DMS79 (cell line): ENCODE measurements at places on chromosomes 16 and 17.

DNA sequence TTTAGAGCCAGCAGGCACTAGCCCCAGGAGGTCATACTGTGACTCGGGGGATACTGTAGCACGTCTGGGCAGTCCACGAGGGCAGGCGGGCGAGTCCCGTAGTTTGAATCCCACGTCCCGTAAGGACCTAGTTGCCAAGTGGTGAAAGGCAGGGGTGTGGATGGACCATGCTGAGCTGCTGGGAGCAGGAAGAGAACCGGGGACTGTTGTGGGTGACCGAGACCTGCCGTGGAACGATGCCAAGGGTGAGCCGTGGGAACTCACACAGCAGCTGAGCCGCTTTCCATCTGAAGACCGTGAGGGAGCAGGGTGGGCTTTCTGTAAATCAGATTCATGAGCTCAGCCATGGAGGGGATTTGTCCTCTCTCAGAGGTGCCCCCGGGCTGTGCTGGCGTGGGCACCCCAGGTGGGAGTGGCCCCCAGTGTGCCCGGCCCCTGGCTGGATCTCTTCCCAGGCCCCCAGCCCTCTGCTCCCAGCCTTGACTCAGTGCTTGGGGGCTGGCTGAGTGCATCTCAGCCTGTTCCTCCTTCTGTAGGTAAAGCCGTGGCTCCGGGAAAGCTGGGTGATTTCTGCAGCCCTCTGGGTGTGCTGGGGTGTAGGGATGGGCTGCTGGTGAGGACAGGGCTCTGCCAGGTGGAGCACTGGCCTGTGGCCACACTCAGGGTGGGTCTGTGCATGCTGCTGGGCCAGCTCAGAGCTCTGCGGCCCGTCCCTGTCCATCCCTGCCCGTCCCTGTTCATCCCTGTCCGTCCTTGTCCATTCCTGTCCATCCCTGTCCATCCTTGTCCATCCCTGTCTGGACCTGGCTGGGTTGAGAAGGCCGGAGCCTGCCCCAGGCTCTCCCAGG is 13.6 kb downstream of the ASPSCR1 start:
- no peak for DNase-seq

DNA sequence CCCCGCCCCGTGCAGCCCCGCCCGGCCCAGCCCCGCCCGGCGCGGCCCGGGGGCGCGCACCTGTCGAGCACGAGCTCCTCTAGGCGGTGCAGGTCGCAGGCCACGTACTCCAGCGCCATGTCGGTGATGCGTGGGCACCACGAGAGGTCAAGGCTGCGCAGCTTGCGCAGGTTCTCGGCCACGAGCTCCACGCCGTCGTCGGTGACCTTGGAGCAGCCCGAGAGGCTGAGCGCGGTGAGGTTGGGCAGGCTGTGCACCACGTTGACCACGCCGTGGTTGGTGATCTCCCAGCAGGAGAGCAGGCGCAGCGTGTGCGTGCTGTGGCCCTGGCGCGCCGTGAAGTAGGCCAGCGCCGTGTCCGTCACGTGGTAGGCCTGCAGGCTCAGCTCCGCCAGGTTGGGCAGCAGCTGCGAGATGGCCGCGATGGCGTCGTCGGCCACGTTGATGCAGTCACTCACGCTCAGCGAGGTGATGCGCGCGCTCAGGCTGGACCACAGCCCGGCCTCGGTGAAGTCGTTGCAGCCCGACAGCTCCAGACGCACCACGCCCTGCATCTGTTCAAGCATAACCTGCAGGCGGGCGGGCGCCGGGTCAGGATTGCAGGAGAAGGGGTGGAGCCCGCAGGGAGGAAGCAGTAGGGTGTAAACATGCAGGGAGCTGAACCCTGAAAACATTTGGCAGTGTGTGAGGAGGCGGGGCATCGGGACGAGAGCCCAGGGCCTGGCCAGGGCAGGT is 5.3 kb upstream of the WDR24 start:
- peak; percentile 94 for DNase-seq

DNA sequence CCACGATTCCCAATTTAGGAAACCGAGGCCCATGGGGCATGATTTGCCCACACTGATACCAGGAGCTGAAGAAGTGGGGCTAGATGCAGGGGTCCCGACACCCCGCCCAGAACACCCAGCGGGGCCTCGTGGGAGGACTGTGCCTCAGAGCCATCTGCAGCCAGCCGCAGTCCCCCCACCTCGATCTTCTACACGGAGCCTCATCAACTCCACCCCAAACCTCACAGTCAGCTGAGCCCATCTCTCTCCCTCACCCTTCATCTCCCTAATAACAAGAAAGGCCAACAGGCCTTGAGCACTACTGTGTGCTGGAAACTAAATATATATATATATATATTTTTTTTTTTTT is 4.2 kb downstream of the ITGAE start:
- DNase-seq = no peak

DNA sequence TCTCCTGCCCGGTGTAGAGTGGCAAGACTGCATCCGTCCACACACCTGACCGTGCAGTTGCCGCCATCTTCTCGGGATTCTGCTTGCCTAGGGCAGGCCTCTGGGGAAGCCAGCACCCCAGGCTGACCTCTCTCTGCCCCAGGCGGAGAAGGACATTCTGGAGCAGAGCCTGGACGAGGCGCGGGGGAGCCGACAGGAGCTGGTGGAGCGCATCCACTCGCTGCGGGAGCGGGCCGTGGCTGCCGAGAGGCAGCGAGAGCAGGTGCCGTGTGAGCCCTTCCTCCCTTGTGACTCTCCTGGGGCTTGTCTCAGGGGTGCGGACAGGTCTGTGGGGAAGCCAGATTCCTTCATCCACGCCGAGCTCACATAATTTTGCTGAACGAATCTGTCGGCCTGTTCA is 19.8 kb downstream of the CARD14 start:
- no peak for DNase-seq

GRCh38 chr17:81537856-81538555 is 9.8 kb downstream of the FSCN2 start:
- DNase-seq = peak; percentile 69

- no peak for DNase-seq
Measured at GRCh38 chr17:17469358-17469757, 7.4 kb upstream of the MED9 start.

DNA sequence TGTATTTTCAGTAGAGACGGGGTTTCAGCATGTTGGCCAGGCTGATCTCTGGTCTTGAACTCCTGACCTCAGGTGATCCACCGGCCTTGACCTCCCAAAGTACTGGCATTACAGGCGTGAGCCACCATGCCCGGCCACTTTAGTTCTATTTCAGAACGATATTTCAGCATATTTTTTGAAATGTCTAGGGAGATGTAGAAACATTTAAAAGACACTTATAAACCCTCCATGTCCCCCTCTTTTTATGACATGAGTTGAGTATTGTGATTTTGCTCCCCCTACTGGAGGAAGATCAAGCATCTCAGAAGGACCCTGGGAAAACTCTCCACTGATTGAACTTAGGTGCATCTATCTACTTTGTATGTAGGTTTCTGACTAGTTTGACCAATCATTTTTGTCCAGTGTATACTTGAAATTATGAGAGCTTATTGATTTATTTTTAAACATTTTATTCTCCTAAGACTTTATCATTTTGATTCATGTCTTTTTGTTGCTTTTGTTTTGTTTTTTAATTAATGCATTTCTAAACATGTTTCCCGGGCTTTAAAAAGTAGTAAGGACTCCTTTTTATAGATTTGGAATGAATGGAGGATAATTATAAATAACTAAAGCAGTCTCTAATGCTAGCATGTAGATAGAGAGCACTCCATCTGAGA is 105.1 kb downstream of the CHD9 start:
- DNase-seq = no peak

DNA sequence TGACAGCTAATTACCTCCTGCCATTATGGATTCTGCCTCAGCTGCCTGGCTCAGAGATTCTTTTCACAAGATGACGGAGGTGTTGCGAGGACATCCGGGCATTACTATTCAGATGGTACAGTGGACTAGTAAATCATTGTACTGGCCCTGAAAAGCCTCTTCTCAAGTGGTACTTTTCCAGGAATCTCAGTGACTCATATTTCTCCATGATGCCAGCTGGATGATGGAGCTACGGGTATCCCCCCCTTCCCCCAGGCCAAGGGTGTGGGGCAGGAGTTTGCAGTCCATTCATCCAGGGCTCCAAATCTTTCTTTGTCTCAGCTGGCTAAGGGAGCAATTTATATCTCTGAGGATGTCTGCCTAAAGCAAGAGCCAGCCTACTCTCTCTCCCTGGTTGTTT is 107.7 kb upstream of the GPR139 start:
- DNase-seq = no peak

GRCh38 chr17:8341456-8341855 is 1.8 kb downstream of the ODF4 start:
- no peak for DNase-seq

DNA sequence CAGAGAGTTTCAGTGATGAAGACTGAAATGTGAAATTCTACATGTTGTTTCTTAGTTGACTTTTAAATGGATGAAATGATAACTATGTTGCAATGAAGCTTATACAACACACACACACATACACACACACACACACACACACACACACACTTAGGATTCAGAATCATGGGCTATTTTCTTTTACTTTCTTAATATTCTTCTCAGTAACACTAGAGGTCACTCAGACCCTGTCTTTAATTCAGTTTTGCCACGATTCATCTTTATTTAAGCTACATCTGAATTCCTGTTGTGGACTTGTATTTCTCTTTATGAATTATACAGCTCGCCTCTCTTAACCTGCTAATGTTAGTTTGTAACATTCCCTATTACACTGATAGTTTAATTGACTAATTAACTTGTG is 109.6 kb upstream of the GOT2 start:
- no peak for DNase-seq

DNA sequence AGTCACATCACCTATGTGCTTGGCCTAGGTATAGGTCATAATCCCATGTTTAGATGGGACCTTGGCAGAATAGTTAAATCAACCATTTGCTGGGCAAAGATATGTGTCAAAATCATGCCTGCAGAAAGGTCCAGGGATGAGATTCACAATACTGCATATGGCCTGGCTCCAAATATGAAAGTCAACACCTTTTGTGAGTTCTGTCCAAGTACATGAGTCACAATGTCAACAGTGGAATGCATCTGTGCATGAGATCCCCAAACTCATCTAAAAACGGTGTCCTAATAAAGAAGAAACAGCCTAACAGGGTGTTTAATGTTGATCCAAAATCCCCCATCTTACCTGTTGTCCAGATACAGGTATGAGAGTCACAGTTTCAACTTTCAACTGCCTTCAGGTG is 1847.5 kb downstream of the TP53TG3F start:
- no peak for DNase-seq

- no peak for DNase-seq
Measured at GRCh38 chr16:89253548-89254287, 36.2 kb downstream of the ZNF778 start.

- peak; percentile 23 for DNase-seq
Measured at GRCh38 chr17:36148559-36149295, 27.7 kb downstream of the TBC1D3B start.

- DNase-seq = no peak
Measured at GRCh38 chr17:30372755-30373154, 6.0 kb upstream of the CPD start.

DNA sequence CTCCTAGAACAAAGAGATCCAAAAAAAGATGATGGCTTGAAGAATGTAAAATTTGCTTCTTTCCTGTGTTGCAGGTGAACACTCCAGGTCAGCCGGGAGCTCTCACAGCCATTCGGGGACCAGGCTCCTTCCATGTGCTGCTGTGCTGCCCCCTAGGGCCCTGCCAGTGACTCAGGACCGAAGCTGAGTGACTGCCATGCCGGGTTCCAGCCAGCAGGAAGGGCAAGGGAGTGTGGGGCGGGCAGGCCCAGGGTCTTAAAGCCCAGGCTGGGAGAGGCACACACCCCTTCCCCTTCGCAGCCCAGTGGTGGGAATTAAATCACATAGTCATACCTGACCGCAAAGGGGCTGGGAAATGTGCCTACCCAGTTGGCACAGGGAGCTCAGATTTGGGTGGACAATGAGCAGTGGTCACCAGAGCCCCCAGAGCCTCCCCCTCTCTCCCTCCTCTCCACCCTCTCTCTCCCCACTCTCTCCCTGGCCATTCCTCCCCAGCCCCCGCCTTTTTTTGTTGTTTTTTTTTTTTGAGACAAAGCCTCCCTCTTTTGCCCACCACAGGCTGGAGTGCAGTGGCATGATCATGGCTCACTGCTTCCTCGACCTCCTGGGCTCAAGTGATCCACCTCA is 11.5 kb downstream of the EPOP start:
- DNase-seq = peak; percentile 68

- DNase-seq = no peak
Measured at GRCh38 chr16:11383481-11384183, 38.4 kb downstream of the RMI2 start.

- no peak for DNase-seq
Measured at GRCh38 chr16:31327646-31328225, 27.2 kb upstream of the ITGAX start.

DNA sequence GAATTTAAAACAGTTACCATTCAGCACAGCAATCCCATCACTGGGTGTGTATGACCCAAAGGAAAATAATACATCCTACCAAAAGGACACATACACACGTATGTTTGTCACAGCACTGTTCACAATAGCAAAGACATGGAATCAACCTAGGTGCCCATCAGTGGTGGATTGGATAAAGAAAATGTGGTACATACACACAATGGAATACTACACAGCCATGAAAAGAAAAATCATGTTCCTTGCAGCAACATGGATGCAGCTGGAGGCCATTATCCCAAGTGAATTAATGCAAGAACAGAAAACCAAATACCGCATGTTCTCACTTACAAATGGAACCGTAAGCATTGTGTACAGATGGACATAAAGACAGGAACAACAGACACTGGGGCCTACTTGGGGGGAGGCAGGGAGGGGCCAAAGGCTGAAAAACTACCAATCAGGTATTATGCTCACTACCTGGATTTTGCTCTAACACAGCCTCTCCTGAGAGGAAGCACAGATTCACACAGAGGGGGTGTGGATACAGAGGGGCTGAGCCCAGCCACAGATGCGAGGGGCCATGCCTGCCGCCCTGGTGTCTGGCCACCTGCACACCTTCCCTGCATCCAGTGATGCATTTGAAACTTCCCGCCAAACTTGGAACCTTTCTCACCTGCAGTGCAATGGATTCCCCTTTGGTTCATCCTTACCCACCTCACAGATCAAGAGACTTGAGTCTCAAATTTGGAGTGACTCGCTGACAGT is 55.9 kb downstream of the USP22 start:
- DNase-seq = no peak

- DNase-seq = no peak
Measured at GRCh38 chr16:22300427-22301071, 3.3 kb downstream of the POLR3E start.

DNA sequence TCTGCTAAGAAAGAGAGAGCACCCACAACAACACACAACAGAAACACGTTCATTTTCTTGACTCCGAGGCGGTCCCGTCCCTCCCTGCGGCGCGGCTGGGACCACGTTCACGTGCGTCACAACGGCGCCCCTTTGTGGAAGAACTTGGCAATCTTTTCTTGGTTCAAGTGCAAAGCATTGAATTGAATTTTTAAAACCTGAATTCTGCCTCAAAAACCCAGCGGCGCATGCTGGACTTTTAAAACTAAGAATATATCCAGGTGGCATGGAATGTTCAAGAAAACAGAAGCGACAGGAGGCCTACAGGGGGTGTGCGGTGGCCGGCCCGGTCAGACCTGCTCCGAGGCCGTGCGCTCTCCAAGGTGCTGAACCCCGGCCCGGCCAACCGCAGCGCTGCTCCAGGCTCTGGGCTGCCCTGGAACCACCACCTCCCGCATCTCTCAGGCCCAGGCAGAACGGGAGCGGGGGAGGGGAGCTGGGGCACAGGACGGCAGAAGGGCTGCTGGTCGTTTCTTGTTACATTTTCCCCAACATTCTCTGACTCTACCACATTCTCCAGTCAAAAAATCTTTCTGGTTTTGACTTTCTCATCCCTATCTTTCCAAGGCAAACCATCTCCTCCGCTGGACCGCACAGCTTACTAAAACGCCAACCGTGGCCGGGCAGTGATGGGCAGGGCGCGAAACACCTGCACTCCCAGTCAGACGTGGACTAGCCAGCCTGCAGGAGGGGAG is 3.4 kb upstream of the HEXD start:
- no peak for DNase-seq
